ENCODE measurements at places on chromosomes 1 and 21.

DNA sequence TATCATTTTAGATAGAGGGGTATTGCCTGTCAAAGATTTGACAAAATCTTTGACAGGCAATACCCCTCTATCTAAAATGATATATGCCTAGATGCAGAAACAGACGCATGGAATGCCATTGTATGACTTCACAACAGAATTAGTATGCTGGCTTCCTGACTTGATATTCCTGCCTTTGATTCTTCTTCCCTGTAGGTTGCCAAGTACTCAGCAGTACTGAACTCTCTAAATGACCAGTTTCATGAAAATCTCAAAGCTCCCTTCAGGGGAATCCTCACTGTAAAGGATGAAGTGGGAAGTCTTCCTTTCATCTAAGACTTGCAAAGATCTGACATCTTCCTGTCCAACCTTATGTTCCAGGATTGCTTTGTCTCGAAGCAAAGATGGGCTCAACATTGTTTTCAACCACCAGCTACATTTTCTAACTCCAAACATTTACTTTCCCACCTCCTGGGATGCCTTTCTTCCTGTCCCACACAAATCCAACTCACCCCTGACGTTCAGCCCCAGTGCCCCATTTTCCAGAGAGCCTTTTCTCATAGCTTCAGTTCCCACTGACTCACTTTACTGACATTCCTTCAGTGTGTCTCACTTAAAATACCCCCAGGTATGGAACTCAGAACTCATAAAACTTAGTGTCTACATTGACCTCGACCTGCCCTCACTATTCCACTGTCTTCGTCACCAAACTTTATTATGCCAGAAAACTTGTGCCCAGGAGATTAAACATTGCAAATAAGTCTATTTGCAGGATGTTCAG is 67.3 kb upstream of the KCNJ6 start:
- DNase-seq = no peak

GRCh38 chr21:45965084-45965809 is 16.3 kb upstream of the COL6A1 start:
- DNase-seq = no peak

DNA sequence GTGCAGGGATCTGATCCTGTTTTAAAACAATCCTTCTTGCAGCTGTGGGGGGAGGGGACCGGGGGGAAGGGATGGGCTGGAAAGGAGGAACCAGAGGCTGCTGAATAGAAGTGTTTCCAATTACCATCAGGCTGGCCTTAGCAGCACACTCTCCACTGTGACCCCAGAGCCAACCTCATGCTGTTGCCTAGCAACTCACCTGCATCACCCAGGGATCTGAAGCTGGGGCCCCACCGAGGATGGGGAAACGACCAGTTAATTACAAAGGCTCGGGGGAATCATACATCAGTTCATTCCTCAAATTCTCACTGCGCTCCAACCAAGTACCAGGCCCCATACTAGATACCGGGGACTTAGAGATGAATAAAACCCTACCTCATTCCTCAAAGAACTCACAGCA is 11.9 kb upstream of the GPX7 start:
- DNase-seq = no peak

DNA sequence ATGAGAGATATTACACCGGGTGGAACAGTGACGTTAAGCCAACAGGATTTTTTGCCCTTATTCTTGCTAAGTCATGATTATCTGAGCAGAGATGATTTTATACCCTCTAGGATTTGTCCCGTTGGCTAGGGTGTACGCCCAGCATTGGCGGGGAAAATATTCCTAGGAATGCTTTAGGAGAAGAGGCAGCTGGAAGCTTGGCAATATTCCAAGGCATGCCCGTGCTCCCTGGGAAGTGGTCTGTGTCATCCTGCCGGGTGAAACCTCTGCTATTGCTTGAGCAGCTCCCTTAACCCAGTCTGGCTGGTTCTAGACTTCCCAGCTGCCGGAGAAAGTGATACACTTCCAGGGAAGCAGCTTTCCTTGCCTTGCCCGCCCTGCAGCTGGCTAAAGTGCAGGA is 16.2 kb downstream of the CHRNB2 start:
- no peak for DNase-seq

Measured in D341Med (cell line).